Body of pancreas (tissue), 4 donors: ENCODE measurements at places on chromosomes 7 and 10. TPM values are rescaled to one million over a fixed set of nuclear protein-coding genes. Genes with fewer than 3 reads are reported as not detected.

DNA sequence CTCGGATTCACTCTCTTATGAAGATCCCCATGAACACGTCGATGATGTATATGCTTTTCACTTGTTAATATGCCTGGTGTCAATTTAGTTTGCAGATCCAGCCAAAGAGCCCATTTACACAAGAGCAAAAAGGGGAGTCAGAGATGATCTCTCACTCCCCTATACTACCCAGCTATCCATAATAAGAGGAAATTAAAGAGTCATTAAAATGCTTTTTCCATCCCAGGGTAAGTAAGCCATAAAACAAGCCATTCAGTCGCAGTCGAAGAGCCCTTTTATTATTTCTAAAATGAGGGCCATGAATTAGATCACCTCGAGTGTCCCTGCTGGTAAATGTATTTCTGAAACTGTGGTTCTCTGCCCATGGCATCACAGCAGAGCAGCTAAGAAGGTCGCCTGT lies 41.2 kb downstream of the CHCHD3 start:
- no peak for DNase-seq
- H3K36me3 ChIP-seq: no peaks in the 10 kb centered on the region
- H3K27me3 ChIP-seq: no peaks in the 10 kb centered on the region
- no peaks in the 10 kb centered on the region for H3K4me1 ChIP-seq
- no peak overlapping the region for H3K4me3 ChIP-seq
- no peak overlapping the region for H3K27ac ChIP-seq

GRCh38 chr7:35758421-35758820 lies 42.4 kb upstream of the SEPTIN7 start:
- no peak overlapping the region for H3K27ac ChIP-seq
- no peaks in the 10 kb centered on the region for H3K4me1 ChIP-seq
- DNase-seq: no peak
- no peaks in the 10 kb centered on the region for H3K36me3 ChIP-seq

SFTPA1 gene
- 0.26 TPM for total RNA-seq

GRCh38 chr7:127769696-127770400 lies 117.9 kb downstream of the SND1 start:
- no peaks in the 10 kb centered on the region for H3K36me3 ChIP-seq
- peaks cover 19% of the 10 kb centered on the region for H3K4me1 ChIP-seq
- no peak overlapping the region for H3K4me3 ChIP-seq
- H3K27me3 ChIP-seq: no peaks in the 10 kb centered on the region

DNA sequence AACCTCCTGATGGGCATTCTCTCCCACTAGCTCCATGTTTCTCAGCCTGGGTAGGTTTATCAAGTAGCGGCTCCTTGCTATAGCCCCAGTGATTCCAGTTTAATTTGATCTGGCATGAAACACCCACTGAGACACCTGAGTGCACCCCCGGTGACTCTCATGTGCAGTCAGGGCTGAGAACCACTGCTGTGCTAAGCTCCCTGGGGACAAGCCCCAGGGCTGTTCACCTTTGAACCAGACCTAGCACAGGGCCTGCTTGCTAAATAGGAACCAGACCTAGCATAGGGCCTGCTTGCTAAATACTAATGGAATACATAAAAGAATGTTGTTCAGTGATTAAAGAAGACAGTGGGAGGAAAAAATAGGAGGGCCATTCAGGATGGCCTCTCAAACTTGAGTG lies 167.6 kb downstream of the JAZF1 start:
- no peaks in the 10 kb centered on the region for H3K36me3 ChIP-seq
- no peak for DNase-seq
- no peak overlapping the region for H3K27ac ChIP-seq
- H3K4me1 ChIP-seq: no peaks in the 10 kb centered on the region
- H3K4me3 ChIP-seq: no peak overlapping the region
- no peaks in the 10 kb centered on the region for H3K27me3 ChIP-seq

DNA sequence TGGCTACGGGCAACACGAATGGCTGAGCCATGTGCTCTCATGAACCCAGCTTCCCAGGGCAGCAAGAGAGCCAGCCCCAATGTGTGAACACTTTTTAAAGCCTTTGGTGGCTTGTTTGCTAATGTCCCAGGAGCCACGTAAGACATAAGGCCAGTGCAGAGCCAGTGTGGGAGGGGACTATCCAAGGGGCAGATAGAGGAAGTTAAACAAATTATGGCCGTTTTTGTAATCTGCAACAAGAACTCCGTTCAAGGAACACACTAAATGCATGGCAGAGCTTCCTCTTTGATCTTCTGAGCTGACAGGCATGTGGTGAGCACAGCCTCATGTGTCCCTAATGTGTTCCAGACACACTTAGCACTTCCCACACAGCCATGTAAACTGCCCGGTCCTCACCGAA lies 133.3 kb downstream of the TEX36 start:
- H3K4me1 ChIP-seq: no peaks in the 10 kb centered on the region
- no peaks in the 10 kb centered on the region for H3K27me3 ChIP-seq
- no peaks in the 10 kb centered on the region for H3K36me3 ChIP-seq
- H3K4me3 ChIP-seq: no peak overlapping the region

- H3K4me3 ChIP-seq: no peak overlapping the region
- DNase-seq: no peak
- no peaks in the 10 kb centered on the region for H3K4me1 ChIP-seq
- H3K27ac ChIP-seq: no peak overlapping the region
- H3K36me3 ChIP-seq: no peaks in the 10 kb centered on the region
These were observed 179.3 kb upstream of the CSTF2T start for GRCh38 chr10:51878695-51879094.

DNA sequence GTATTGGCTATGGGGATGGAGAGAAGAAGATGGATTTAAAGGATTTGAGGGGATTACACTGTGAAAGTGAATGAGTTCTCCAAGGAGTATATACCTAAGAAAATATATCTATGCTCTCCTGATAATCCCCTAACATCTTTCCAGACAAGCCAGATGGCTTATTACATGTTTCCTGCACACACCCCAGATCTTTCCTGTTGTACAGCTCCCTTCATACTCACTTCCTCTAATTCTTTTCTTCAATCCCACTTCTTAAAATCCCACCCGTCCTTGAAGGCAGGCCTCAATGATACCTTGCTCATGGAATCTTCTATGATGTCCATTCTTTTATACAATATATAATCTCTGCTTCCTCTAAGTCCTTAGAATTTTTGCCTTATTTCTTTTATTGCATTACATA lies 317.2 kb upstream of the DGKB start:
- H3K36me3 ChIP-seq: no peaks in the 10 kb centered on the region
- H3K4me3 ChIP-seq: no peak overlapping the region
- no peaks in the 10 kb centered on the region for H3K4me1 ChIP-seq
- no peak overlapping the region for H3K27ac ChIP-seq
- DNase-seq: no peak

DNA sequence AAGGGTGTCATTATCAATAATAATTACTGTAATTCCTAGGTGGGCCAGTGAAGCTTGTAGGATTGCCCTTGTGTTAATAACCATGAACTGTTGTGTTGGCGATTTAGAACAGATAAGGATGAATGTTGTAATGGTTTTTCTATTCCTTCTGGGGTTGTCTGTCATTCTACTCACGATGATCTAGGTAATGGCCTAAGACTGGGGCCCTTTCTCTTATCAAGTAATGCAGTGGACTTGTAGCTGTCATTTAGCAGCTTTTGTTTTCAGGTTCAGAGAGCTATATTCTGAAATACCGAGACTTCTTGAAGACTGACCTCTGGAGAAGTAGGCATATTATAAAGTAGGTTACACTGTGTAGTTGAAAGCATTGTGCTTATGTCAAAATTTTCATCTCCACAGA lies 110.2 kb downstream of the TAF3 start:
- H3K36me3 ChIP-seq: no peaks in the 10 kb centered on the region
- H3K27me3 ChIP-seq: no peaks in the 10 kb centered on the region
- no peak for DNase-seq
- H3K27ac ChIP-seq: no peak overlapping the region
- no peak overlapping the region for H3K4me3 ChIP-seq

- H3K4me1 ChIP-seq: no peaks in the 10 kb centered on the region
- H3K36me3 ChIP-seq: no peaks in the 10 kb centered on the region
- no peaks in the 10 kb centered on the region for H3K27me3 ChIP-seq
- DNase-seq: no peak
- H3K4me3 ChIP-seq: no peak overlapping the region
- H3K27ac ChIP-seq: no peak overlapping the region
These were observed 15.9 kb downstream of the STK32C start for GRCh38 chr10:132291826-132292225.

DCLRE1C gene
- total RNA-seq: 4.7 TPM

DNA sequence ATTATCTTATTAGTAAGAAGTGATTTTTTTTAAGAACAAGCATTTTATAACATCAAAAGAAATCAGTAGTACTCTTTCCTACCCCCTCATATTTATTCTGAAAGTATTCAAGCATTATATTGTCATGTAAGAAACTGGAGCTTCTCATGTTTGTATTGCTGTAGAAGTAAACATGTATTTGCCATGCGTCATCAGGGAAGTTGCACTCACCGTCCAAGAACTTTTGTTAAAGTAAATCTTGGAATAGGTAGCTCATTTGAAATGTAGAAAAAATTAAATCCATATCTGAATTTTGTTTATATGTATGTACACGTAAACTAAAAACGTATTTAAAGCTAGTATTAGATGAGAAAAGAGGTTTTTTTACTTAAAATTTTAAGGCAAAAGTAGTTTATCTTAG lies 96.8 kb downstream of the PTEN start:
- H3K27ac ChIP-seq: no peak overlapping the region
- no peaks in the 10 kb centered on the region for H3K36me3 ChIP-seq
- DNase-seq: no peak
- H3K4me3 ChIP-seq: no peak overlapping the region

GRCh38 chr7:2016761-2017480 lies 215.8 kb downstream of the MAD1L1 start:
- H3K27ac ChIP-seq: no peak overlapping the region
- H3K4me3 ChIP-seq: no peak overlapping the region
- no peaks in the 10 kb centered on the region for H3K36me3 ChIP-seq
- H3K4me1 ChIP-seq: no peaks in the 10 kb centered on the region
- no peak for DNase-seq

GRCh38 chr10:51291961-51292360 lies 217.7 kb downstream of the PRKG1 start:
- no peaks in the 10 kb centered on the region for H3K36me3 ChIP-seq
- no peak for DNase-seq
- no peaks in the 10 kb centered on the region for H3K27me3 ChIP-seq
- H3K27ac ChIP-seq: no peak overlapping the region
- no peak overlapping the region for H3K4me3 ChIP-seq
- H3K4me1 ChIP-seq: no peaks in the 10 kb centered on the region

DNA sequence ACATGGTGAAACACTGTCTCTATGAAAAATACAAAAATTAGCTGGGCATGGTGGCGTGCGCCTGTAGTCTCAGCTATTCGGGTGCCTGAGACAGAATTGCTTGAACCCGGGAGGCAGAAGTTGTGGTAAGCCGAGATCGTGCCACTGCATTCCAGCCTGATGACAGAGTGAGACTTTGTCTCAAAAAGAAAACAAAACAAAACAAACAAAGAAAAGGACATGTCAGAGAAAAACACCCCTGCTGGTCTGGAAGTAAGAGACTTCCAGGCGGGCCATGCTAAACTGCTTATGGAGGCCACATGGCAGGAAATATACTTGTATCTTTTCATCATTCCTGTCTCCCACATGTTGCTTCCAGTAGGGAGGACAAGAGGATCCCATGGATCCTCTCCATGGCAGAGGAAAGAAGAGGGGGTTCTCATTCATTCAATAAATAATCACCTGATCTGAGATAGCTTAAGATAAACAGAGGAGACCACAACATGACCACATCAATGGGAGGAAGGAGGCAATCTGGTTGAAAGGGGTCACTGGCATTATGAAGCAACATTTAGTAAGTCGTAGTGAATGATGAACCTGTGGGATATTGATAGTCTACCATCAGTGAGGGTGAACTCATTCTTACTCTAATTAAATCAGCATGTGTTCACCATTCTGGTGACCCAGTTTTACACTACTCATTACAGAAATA lies 60.5 kb upstream of the ZNF138 start:
- DNase-seq: no peak
- no peaks in the 10 kb centered on the region for H3K36me3 ChIP-seq
- H3K4me1 ChIP-seq: no peaks in the 10 kb centered on the region
- H3K27me3 ChIP-seq: no peaks in the 10 kb centered on the region
- no peak overlapping the region for H3K4me3 ChIP-seq
- H3K27ac ChIP-seq: no peak overlapping the region

GRCh38 chr7:128725531-128725930 lies 13.6 kb upstream of the CALU start:
- H3K4me1 ChIP-seq: no peaks in the 10 kb centered on the region
- no peak overlapping the region for H3K27ac ChIP-seq
- no peaks in the 10 kb centered on the region for H3K36me3 ChIP-seq
- no peak for DNase-seq

- H3K4me1 ChIP-seq: no peaks in the 10 kb centered on the region
- H3K4me3 ChIP-seq: no peak overlapping the region
- H3K36me3 ChIP-seq: no peaks in the 10 kb centered on the region
These were observed 8.8 kb upstream of the CCNJ start for GRCh38 chr10:96034625-96035024.

- H3K4me3 ChIP-seq: no peak overlapping the region
- H3K27me3 ChIP-seq: no peaks in the 10 kb centered on the region
- no peak for DNase-seq
These were observed 13.7 kb downstream of the MYL10 start for GRCh38 chr7:101615446-101615845.

PDAP1 gene
- total RNA-seq: 52.4 TPM

NPTX2 gene
- 37.2 TPM for total RNA-seq

PANK1 gene
- 2.6 TPM for total RNA-seq

MYL10 gene
- not detected for total RNA-seq

NEBL gene
- 40.7 TPM for total RNA-seq

GRCh38 chr10:89915968-89916367 lies 214.6 kb downstream of the KIF20B start:
- no peaks in the 10 kb centered on the region for H3K27me3 ChIP-seq
- no peaks in the 10 kb centered on the region for H3K4me1 ChIP-seq
- no peak overlapping the region for H3K27ac ChIP-seq

DNA sequence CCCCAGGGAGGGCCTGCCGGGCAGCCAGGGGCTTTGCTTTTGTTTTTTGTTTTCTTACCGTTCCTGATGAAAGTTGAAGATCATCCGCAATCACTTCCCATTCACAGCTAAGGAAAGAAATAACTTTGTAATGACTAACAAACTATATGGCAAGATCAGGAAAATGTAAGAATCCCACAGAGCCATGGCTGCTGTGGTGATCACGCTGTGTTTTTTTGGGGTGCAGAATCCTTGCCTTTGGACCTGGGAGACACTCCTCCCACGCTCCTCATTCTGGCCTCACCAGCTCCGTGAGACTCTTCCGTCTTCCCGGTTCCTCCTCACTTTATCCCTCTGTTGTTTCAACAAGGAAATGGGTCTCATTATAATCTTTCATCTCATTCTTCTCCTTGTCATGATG lies 443.0 kb upstream of the MGMT start:
- no peaks in the 10 kb centered on the region for H3K27me3 ChIP-seq
- no peaks in the 10 kb centered on the region for H3K4me1 ChIP-seq
- H3K36me3 ChIP-seq: no peaks in the 10 kb centered on the region
- no peak overlapping the region for H3K4me3 ChIP-seq
- no peak overlapping the region for H3K27ac ChIP-seq
- DNase-seq: no peak

MYL7 gene
- total RNA-seq: not detected

- H3K4me1 ChIP-seq: no peaks in the 10 kb centered on the region
- no peaks in the 10 kb centered on the region for H3K36me3 ChIP-seq
- H3K4me3 ChIP-seq: no peak overlapping the region
These were observed 7.6 kb downstream of the WNT8B start for GRCh38 chr10:100470367-100470766.
